ENCODE measurements at places on chromosomes 3 and 15.

DNA sequence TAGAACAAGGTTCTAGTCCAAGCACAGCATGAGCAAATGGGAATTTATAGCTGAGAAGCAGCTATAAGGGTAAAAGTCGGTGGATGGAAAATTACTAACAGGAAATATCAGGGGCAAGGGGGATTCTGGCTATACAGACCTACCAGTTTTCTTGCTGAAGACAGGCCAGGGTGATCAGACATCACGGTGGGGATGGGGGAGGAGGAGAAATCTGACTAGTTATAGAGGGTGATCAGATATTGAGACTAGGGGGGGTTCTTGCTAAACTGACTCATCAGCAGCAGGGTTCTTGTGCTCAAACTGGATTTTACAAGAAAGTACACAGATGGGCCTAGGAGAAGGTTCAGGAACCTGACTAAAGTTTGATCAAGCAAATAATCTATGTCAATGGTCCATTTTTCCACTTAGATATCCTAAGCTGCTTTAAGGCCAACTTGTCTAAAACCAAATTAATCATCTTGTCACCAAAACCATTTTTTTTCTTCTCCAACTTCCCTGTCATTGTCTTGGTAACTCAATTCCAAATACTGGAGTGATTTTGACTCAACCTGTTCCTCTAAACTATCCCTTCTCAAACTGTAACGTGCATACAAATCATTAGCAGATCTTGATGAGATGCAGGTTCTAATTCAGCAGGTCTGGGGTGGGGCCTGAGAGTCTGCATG is 4.6 kb downstream of the TMEM212 start:
- DNase-seq: no peak

- DNase-seq: no peak
Measured at GRCh38 chr3:29255854-29256696, 24.8 kb upstream of the RBMS3 start.

DNA sequence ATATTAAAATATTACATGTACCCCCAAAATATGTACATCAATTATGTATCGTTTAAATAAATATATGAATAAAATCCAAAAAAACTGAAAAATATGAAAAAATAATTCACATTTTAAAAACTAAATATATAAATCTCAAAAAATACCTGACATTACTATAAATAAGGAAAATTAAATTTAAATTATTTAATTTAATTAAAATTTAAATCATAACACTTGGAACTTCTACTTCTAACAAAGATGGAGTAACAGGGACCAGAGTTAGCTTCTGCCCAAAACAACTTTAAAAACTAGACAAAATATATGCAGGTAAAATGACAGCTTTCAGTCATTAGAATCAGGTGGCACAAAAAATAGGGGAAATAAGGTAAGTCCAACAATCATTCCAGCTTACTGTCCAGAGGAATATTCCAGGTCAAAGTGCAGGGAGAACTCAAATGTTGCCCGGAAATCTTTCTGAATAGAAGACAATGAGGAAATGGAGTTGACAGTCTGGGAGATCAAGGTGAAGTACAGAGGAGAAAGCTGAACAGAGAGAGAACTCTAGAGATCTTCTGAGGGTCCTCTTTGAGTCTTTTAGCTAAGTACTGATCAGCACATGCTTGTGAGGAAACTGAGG is 207.7 kb upstream of the ATP11B start:
- no peak for DNase-seq

DNA sequence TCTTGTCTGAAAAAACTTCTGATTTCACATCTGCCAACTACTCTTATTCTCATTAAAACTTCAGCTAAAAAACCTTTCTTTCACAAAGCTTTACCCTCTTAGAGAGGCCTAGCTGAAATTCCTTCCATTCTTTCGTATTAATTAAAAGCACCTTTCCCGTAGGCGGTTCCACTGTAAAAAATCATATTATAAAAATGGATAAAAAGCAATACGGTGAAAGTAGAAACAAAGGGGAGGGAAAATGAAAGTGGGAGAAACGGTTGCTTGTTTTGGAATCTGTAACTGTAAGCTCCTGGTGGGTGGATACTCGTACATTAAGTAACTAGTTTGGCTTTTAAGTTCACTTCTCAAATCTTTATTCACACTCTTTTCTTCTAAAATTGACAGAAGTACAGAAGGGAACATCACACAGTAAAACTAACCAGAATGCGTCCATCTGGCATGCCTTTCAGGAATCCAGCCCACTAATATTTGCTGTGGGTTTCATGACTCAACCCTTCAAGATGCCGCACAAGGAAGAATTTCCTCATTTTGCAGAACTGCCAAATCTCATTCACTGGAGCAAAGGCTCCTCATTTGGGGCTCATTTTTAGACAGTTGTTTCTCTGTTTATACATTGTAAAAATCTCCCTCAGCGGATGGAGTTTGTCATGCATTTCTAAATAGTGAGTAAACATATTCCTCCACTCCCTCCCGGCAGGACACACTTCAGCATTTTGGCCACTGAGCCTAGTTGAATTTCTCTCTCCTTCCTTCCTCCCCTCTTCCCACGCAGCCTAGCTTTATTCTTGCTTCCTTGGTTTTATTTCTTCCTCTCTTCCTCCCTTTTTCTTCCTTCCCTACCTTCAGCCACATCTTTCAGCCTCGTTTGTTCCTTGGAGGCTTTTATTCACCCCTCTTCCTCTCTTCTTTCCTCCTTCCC is 419.5 kb upstream of the NAALADL2 start:
- DNase-seq: no peak

- no peak for DNase-seq
Measured at GRCh38 chr3:189771842-189772450, 140.8 kb downstream of the TP63 start.

DNA sequence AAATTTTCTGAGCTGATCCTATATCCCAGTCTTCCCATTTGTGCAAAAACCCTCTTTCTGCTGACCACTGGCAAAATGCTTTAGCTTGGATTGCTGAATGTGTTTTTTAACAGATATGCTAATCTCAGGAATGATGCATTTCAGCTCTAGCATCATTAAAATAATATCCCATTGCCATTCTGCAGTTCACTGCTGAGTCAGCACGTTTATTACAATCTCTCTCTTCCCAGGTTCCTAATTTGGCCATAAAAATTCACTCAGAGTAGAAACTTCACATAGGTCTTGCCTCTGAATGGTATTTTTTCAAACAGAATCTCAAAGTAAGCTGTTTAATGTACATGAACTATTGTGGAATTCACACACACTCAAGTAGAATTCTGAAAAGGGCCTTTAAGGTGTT is 509.6 kb upstream of the SUCLG2 start:
- no peak for DNase-seq

DNA sequence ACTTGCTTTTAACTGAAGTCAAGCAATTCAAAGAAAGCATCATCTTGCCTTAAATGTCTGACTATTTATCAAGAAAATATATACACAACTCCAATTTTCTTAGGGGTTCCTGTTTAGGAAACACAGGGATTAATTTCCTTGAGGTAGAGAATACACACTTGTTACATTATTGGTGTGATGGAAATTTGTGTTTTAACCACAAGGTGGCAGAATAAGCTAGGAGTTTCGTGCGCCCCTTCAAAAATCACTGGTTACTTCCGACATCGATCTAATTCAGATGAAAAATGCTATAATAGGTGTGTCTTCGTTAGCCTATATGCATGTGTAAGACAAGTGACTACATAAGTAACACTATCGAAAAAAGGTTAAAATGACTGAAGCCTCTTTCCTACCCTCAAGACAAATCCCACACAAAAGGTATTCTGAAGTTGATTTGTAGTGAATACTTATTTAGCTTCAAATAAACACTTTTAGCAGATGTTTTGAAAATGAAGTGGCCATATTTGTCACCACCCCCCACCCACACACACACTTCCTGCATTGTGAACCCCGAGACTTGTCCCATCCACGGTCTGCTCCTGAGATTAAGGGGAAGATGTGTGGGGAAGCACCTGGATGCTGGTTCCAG is 246.5 kb downstream of the ROBO1 start:
- DNase-seq: no peak

DNA sequence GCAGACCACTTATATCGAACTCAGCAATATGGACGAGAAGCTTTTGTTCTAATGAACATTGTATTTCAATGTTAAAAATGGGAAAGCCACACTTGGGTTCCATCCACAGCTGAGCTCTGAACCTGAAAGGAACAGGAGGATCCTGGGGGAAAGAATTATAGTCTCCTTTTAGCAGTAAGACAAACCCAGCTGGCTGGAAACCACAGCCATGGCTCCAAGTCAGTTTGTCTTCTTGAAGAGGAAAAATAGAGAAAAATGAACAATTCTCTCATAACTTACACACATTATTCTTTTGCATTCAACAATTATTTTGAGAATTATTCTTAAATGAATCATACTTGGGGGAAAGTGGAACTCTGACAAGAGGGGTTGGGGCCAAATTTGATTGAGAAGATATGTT is 149.2 kb upstream of the VEPH1 start:
- DNase-seq: no peak

GRCh38 chr15:31396881-31397560 is 70.4 kb downstream of the KLF13 start:
- DNase-seq: no peak

DNA sequence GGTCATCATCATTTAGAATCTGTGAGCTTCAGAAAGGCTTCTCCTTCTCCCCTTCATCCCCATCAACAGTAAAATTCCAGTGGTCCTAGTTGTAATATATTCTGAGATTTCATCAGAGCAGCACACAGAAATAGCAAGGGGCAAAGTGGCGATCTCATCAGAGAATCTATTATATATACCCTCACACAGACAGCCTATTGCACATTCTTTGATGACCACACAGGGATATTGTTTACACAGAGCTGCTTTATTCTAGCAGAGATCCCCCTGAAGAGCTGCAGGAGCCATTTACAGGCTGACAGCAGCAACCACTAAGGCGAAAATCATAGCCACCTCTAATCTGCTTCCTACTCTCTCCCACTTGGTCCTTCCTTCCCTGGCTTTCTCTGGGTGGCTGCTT is 42.0 kb upstream of the CRBN start:
- no peak for DNase-seq

- no peak for DNase-seq
Measured at GRCh38 chr3:120689395-120689794, 7.4 kb upstream of the HGD start.

- DNase-seq: no peak
Measured at GRCh38 chr3:135138776-135139175, 343.7 kb downstream of the EPHB1 start.

DNA sequence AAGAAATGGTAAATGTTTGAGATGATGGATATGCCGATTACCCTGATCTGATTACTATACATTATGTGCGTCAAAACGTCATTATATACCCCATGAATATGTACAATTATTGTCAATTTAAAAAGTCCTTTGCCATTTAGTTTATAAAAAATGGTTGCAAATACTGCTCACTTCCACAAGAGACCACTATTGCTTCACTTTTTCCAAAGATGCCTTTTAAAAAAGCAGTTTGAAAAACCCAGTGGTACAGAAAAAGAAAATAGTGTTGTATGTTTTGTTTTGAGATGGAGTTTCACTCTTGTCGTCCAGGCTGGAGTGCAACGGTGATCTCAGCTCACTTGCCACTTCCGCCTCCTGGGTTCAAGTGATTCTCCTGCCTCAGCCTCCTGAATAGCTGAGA is 39.3 kb downstream of the EDEM1 start:
- DNase-seq: no peak

- DNase-seq: no peak
Measured at GRCh38 chr3:141849056-141849815, 27.2 kb upstream of the ATP1B3 start.

DNA sequence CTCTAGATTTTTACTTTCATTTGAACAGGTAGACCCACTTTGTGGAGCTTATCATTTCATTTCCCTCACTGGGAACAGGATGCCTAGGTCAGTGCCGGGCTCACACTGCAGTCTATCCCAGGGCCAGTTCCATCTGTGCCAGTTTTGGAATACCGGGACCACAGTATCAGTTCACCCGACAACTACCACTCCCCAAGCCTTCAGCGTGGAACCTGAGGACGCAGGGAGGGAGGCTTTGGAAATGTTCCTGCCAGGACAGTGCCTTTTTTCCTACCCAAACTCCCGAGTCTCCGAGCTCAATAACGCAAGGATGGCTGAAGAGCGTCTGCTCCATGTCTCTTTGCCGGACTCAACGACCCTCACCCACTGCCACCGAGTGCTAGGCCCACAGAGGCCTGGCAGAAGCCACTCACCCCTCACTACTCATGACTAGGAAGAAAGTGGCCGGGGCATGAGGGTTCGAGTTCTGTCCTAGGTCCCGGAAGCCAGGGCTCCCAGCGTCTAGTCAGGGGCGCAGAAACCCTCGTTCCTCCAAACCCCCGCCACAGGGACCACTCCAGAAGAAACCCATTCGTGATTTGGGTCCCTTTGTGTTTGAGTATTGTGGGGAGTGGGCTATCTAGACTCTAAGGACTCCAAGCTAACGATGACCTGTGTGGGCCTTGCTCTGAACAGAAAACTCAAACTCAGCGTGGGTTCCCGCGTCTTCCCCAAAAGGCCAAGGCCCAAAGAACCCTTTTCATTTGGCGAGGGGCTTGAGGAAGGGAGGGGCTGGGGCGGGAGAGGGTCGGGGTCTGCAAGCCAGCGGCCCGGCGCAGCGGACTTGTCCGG is 11.4 kb downstream of the ZIC1 start:
- DNase-seq: no peak

DNA sequence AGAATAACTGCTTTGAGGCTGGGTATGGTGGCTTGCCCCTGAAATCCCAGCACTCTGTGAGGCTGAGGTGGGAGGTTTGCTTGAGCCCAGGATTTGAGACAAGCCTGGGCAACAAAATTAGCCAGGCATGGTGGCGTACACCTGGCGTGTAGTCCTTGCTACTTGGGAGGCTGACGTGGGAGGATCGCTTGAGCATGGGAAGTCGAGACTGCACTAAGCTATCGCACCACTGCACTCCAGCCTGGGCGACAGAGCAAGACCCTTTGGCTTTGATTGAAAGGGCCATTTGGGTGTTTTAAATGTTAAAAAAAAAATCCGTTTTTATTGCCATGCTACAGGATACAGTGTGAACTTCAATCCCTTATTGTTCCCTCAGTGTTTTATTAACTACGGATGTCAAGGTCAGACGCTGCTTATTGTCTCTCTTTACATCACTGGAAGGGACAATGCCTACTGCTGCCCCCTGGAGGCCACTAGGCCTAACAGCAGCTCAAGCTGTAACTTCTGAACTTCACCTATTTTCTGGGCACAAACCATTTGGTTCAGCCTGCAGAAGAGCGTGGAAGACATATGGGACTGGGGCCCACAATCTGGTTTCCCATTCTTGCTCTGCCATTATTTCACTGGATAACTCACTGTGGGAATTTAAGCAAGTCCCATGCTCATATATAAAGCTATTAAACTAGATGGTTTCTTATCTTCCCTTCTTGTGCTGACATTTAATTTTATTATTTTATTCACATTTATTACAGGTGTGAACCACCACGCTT is 15.3 kb upstream of the IREB2 start:
- DNase-seq: peak; percentile 22

GRCh38 chr3:1600206-1600605 is 498.5 kb upstream of the CNTN4 start:
- no peak for DNase-seq

DNA sequence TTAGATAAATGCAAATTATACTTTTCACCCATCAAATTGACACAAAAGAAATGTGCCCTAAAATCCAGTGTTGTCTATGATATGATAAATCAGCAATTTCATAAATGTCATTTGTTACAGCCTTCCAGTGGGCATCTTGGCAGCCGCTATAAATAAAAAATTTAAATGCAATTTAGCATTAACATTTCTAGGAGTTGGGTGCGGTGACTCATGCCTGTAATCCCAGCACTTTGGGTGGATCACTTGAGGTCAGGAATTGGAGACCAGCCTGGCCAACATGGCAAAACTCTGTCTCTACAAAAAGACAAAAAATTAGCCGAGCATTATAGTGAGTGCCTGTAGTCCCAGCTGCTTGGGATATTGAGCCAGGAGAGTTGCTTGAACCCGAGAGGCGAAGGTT is 65.9 kb upstream of the POMGNT2 start:
- no peak for DNase-seq

Measured in stimulated activated CD8-positive, alpha-beta memory T cell treated with anti-CD3 and anti-CD28 coated beads, Interleukin-7, amount 100 ng/mL, for 1 hour (primary cell).